ENCODE measurements at places on chromosomes 2 and 18.

DNA sequence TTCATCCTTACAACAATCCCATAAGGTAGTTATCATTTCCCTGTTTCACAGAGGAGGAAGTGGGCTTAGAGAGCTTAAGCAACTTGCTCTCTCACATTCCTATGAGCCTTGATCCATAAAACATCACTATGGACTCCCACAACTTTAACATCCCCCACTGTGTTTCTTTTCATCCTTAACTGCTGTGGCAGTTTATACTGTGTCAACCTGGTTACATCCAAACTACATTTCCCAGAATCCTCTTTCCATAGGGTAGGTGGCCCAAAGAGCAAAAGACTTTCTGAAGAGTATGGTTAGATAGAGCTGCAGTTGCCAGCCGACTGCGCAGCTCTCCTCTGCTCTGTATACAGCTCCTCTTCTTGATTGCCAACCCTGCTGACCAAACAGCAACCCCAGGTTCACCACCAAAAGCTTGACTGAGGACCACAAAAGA, 22.5 kb downstream of the MAP3K2 start:
- DNase-seq: no peak

- DNase-seq: no peak
These were observed 1.4 kb downstream of the NOL4 start for GRCh38 chr18:34223164-34223892.

- no peak for DNase-seq
These were observed 5.1 kb upstream of the SPAG16 start for GRCh38 chr2:213279116-213279620.

- DNase-seq: no peak
These were observed 463 bp upstream of the DNAJB2 start for GRCh38 chr2:219278655-219279150.

- DNase-seq: no peak
These were observed 10.5 kb upstream of the NOL10 start for GRCh38 chr2:10700078-10700803.

DNA sequence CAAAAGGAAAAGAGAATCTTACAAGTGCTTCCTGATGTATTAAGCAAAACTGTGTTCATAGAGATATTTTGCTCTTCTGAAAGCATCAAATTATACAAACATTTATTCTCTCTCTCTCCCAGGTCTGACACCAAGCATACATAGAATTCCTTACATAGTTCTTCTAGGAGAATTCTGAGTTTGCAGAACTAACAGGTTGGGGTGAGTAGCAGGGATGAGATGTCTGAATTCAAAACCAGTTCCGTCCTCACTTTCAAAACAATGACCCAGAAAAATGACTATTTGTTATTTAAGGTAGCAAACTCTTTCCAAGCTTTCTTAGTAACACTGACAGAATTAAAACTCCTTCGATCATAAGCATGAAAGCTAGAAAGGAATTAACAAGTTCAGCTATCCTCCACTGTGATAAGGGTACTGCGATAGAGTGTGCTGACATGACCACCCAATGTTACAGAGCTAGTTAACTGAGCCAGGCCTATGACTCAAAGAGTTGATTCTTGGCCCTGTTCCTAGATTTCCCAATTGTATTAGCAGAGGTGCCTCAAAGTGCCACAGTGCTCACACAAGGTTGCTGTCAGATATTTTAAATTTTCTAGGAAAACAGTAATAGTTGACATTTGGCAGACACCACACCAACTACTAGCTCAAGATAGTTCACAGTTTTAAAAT, 85.8 kb upstream of the SETBP1 start:
- no peak for DNase-seq

DNA sequence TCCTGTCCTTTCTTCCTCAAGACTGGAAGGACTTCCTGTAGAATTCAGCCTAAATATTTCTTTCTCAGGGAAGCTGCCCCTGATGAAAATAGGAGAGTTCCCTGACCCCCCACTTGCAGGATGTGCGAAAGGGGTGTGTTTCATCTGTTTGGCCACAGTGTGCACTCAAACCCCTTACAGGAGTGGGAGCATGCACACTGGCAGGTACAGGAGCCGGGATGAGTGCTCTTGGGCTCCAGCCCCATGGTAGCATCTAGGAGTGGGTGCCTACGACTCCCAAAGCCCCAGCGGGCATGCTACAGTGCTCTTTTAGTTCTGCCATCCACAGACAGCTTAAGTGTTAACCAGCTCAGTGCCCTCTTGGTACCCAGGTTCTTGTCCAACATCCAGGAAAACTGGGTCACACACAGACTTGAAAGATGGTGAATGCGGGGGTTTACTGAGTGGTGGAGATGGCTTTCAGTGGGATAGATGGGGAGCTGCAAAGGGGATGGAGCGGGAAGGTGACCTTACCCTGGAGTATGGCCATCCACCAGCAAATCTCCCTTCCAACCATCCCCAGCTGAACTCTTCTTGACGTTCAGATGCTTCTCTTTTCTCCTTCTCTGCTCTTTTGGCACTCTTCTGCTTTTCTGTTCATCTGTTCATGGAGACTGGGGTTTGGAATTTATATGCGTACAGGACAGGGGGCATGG, 295.0 kb upstream of the NCKAP5 start:
- DNase-seq: no peak

GRCh38 chr2:176251928-176252327, 17.3 kb upstream of the MTX2 start:
- no peak for DNase-seq

GRCh38 chr2:241081190-241081642, 20.9 kb downstream of the MTERF4 start:
- DNase-seq: no peak

DNA sequence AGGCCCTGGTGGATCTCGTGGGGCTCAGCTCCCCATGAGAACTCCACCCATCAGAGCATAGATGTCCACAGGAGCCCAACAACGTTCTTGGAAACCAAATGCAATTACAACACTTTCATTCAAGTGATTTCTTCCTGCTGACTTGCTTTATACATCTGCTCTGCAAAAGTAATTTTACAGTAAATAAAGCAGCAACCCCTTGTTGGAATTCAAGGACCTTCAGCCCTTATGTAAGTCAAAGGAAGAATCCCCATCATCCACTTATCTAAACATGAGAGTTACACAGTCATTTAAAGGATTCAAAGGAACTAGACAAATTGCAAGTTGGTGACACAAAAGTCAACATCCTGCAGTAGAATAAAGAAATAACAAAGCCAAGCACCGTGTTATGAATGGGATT, 17.1 kb upstream of the ANTXR1 start:
- no peak for DNase-seq

GRCh38 chr18:48270929-48271328, 138.3 kb downstream of the ZBTB7C start:
- no peak for DNase-seq

DNA sequence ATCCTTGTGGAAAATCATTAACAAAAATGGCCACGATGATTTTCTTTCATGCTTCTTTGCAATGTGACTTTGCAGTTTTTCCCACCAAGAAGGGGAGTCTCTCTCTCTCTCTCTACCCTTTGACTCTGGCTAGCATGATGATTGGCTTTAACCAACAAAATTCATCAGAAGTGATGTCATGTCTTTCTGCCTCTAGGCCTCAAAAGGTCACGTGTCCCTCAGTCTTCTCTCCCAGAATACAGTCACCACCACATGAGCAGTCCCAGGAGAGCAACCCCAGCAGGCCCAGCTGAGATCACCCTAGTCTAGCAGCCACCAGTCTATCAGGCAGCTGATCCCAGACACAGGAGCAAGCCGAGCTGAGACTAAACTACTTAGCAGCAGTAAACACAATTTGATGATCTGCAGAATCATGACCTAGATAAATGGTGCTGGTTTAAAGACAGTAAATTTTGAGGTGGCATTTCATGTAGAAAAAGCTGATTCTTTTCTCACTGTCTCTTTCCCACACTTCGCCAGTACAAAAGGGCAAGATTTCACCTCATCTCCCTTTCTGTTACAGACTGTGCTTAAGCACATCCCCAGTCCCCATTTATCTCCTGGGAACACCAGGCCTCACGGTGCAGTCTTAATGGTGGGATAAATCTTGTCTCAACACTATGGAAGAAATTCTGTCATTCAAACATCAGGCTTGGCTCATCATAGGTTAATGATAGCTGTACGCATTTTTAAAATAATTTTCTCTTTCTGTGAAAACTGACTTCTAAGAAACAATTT, 132.7 kb downstream of the SCG2 start:
- DNase-seq: no peak

DNA sequence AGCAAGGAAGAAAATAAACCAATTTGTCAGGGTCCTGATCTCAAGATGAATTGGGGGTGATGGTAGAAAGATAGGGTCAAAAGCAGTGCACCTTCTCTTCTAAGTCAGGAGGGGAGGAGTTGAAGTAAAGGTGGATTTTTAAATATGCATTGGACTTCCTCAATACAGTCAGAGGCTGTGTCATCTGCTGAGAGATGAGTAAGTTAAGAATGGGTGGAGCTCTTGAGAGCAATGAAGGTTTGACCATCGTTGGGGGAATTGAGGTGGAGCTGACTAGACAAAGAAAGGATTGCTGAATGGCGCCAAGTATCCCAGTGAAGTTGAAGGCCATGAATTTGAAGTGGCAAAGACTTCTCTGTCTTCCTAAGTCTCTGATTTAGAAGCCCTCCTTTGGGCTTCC, 18.4 kb upstream of the CPO start:
- DNase-seq: no peak

- DNase-seq: no peak
These were observed 761.8 kb upstream of the ACVR2A start for GRCh38 chr2:147082850-147083522.

DNA sequence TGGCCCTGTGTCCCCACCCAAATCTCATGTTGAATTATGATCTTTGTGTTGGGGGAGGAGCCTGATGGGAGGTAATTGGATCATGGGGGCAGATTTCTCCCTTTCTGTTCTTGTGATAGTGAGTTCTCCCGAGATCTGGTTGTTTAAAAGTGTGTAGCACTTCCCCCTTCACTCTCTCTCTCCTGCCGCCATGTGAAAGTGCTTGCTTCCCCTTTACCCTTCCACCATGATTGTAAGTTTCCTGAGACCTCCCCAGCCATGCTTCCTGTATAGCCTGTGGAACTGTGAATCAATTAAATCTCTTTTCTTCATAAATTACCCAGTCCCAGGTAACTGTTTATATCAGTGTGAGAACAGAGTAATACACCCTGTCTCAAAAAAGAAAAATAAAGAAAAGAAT, 25.5 kb downstream of the LRRFIP1 start:
- DNase-seq: no peak

- no peak for DNase-seq
These were observed 70.6 kb upstream of the ODC1 start for GRCh38 chr2:10518470-10519393.

DNA sequence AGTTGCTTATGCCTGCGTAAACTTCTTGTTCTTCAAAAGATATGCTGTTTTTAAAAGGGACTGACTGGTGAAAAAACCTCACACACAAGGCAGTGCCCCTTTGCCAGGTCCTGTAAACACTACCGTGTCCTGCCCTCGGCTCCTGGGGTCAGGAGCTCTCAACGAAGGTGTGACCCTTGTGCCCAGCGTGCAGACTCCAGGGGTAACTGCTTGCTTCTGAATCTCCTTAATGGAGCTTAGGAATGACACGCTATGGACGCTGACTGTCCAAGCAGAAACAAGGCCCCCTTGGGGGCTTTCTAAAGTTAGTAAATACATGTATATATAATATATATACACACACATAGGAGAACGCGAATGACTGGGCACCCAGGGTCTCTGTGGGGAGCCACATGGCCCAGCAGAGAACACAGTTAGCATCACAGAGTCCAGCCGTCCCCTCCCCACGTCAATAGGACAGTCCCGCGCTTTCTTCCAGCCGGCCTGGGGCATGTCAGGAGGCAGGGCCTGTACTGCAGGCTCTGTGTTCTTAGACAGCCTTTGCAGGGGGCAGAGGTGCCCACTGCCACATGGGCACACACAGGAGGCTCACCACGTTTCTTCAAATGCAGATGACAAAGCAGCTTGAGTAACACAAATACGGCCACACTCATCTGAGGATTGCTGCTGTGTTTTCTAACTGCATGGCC, 96.1 kb downstream of the HDAC4 start:
- no peak for DNase-seq

DNA sequence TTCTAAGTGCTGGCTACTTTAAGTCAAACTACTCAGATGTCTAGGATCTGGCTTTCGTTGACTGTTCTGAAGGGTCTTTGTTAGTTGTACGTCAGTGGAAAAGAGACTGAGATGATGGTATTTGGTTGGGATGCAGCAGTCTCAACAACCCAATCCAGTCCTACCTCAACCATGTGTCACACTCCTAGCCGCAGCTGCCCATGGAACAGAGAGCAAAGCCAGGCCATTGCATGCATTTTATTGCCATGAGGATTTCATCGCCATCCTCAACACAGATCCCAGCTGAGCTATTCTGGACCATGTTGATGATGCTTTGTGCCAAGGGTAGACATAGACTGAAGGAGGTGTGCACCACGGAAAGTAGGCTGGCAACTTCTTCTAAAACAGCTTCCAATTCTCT, 97.3 kb upstream of the STK39 start:
- no peak for DNase-seq

DNA sequence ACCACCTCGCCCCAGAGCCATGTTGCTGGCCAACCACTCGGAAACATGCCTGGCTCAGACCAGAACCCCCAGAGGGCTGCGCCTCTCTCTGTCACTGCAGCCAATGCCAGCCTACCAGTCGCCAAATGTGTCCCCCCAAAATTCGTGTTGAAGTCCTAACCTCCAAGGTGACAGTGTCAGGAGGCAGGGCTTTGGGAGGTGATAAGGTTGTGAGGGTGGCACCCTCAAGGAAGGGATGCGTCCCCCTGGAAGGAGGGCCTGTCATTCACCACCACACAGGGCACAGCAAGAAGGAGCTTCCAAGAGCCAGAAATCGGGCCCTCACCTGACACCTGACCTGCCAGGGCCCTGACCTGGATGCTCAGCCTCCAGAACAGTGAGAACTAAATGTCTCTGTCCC, 291.9 kb upstream of the SALL3 start:
- no peak for DNase-seq

DNA sequence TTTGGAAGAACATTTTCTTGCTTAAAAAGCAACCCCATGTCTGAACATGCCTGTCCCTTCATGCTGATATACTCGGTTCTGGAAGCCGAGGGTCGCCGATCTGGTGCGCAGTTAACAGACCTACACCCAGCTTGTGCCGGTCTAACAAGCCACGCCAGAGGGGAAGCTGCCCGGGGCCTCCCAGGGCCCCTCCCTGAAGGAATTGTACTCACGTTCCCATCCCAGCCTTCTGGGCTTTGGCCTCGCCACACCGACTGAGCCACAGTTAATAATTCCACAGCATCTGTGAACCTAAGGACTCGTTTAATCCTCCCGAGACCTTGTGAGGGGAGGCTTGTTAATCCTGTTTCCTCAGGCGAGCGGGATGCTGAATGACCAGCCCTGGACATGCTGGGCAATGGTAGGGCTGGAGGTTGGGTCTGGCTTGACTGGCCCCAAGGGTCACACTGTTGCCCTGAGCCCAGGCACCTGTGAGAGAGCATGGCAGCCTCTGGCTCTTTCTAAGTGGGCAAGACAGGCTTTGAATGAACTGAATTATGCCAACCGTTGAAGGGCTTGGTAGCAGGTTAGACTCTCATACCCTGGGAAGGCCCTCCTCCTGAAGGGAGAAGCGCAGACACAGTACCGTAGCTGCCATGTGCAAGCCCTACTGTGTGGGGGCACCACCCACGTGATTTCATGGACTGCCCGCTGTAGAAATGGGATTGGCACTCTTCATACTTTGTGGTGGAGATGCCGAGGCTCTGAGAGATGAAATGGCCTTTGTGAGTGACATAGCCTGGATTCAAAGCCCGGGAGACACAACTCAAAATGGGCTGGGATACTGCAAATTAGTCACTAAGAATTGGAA, 27.9 kb upstream of the ODC1 start:
- DNase-seq: no peak

- DNase-seq: no peak
These were observed 27.0 kb downstream of the PPM1B start for GRCh38 chr2:44195714-44196113.

GRCh38 chr2:10005461-10006235, 37.7 kb upstream of the KLF11 start:
- no peak for DNase-seq
